ENCODE measurements at places on chromosomes 7 and 10. TPM values are rescaled to one million over a fixed set of nuclear protein-coding genes. Genes with fewer than 3 reads are reported as not detected.

DNA sequence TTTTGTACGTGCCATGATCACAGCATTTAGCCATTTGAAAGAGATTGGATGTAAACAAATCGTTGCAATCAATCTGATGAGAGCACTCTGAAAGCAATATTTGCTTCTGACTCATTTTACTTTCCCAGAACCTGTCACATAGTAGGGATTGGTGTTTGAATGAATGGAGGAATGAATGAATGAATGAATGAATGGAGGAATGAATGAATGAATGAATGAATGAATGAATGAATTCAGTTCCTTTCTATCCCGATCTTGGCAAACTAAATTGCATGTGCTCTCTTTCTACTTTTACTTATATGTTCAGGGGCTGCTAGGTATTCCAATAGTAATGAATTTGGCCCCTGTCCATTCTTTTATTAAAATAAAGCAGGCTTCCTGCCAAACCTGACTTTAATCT lies 1091.7 kb upstream of the CELF2 start:
- H3K4me1 ChIP-seq, result no peaks in the 10 kb centered on the region
- no peak overlapping the region for H3K27ac ChIP-seq
- DNase-seq, result no peak
- no peaks in the 10 kb centered on the region for H3K27me3 ChIP-seq

- no peak overlapping the region for H3K4me3 ChIP-seq
- no peak overlapping the region for H3K27ac ChIP-seq
- no peaks in the 10 kb centered on the region for H3K36me3 ChIP-seq
- no peaks in the 10 kb centered on the region for H3K27me3 ChIP-seq
- no peak for DNase-seq
- no peaks in the 10 kb centered on the region for H3K4me1 ChIP-seq
Observed at GRCh38 chr10:62749093-62749683, 55.3 kb upstream of the ADO start.

DNA sequence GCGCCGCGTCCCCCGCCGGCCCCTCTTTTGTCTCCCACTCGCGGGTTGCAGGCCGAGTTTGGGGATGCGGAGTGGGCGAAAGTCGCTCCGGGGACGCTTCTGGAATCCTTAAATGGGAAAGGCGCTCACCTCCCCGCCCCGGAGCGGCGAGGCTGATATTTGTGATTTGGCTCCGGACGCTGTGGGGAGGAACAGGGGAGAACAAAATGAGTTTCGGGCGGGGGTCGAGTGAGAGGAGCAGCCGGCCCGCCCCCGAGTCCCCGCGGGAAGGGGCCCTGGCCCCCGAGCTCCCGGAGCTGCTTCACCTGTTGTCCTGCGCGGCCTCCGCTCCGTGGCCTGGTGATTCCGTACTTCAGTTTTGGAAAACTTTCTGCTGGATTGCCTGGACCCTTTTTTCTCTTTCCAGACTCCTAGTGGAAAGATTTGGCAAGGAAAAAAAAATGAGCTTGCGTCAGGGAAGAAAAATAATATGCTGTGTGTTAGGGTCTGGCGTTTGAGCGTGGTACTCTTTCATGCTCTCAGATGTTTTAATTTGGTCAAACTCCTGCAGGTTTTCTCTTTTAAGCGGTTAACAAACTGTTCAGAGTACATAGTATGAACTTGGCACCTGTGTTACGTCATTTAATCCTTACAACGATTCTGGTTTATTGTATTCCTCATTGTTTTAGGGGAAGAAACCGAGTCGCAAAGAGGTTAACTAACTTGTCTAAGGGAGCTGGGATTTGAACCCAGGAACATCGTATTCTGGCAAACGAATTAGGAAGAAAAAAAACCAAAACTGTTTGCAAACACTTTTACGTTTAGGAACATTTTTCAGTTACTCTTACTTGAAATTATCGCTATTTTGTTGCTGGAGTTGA lies 924 bp downstream of the BMPR1A start:
- peaks cover 9% of the 10 kb centered on the region for H3K4me1 ChIP-seq
- no peaks in the 10 kb centered on the region for H3K36me3 ChIP-seq
- peak overlapping the region; percentile 85 for H3K4me3 ChIP-seq
- H3K27me3 ChIP-seq, result no peaks in the 10 kb centered on the region
- 0 out of 2 replicates have a peak overlapping the region, but pooled peaks have one; percentile 3 for H3K27ac ChIP-seq

GRCh38 chr7:154744256-154744860 lies 258.6 kb downstream of the PAXIP1 start:
- peaks cover 30% of the 10 kb centered on the region for H3K27me3 ChIP-seq
- no peak overlapping the region for H3K27ac ChIP-seq
- no peaks in the 10 kb centered on the region for H3K36me3 ChIP-seq
- no peaks in the 10 kb centered on the region for H3K4me1 ChIP-seq

DNA sequence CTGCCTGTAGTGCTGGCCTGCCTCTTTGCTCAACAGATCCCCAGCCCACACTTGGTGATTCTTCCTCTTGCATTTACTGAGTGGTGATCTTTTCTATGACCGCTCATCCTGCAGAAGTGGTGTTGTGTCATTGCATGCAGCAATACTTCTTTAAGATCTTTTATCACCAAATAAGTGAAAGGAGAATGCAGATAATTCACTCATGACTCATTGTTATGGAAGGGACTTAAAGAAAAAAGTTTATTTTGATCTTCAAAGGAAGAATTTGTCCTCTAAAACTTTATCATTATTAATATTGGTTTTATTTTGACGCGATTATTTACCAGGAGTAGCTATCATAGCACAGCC lies 489.1 kb upstream of the CELF2 start:
- no peaks in the 10 kb centered on the region for H3K36me3 ChIP-seq
- no peaks in the 10 kb centered on the region for H3K4me1 ChIP-seq
- H3K4me3 ChIP-seq, result no peak overlapping the region
- no peaks in the 10 kb centered on the region for H3K27me3 ChIP-seq
- no peak for DNase-seq

LOXL4 gene
- 7.8 TPM for total RNA-seq

GDF10 gene
- not detected for total RNA-seq

All from PC-3 (cell line).